ENCODE measurements at places on chromosomes 5 and 9. TPM values are rescaled to one million over a fixed set of nuclear protein-coding genes. Genes with fewer than 3 reads are reported as not detected.
A peak's percentile ranks its signal among the peaks of the same experiment; 100 is the strongest.

GRCh38 chr5:178206166-178207101 lies 2.1 kb downstream of the HNRNPAB start:
- peak overlapping the region; percentile 90 for H3K4me3 ChIP-seq
- peaks cover 33% of the 10 kb centered on the region for H3K36me3 ChIP-seq
- H3K27me3 ChIP-seq, result no peaks in the 10 kb centered on the region
- no peak for DNase-seq
- H3K4me1 ChIP-seq, result peaks cover 43% of the 10 kb centered on the region
- H3K27ac ChIP-seq, result peak overlapping the region; percentile 90

DNA sequence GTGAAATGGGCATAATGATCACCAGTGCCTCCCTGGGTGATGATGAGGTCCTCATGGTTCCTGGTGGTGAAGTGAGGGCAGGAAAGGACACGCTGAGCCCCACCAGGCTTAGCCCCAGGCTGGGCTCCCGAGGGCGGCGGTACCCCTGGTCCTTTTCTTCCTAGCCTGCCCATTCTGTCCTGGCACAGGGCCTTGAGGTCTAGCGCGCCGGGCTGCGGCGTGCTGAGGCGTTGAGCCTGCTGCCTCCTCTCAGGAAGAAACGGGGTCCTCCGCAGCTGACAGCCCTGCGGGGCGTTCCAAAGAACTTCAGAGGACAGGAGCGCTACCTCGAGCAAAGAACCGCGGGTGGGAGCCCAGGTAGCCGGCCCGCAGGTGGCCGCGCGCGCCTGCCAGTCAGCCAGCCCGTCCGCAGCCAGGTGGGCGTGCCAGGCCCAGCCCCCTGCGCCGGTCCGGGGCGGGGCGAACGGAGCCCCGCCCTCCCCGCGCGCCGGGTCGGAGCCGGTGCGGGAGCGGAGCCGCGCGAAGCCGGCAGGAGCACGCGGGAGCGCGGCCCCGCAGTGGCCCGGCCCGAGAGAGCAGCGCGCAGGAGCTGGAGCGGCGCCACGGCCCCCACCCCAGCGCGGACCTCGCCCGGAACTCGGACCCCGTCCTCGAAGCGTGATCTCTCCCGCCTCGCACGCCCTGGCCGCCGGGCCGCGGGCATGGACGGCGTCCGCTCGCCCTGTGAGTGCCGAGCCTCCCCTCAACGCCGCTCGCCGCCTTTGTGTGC lies at the start of gene WNK2:
WNK2 (plus strand) TSS at position 477 of the 769 bp plus-strand sequence. CDS start 791 bp downstream, outside the sequence.
- H3K4me1 ChIP-seq, result no peaks in the 10 kb centered on the region
- H3K27me3 ChIP-seq, result peaks cover 41% of the 10 kb centered on the region
- no peak for DNase-seq
- no peak within 1 kb of the TSS for H3K27ac ChIP-seq
- no peaks in the 10 kb centered on the region for H3K36me3 ChIP-seq

DNA sequence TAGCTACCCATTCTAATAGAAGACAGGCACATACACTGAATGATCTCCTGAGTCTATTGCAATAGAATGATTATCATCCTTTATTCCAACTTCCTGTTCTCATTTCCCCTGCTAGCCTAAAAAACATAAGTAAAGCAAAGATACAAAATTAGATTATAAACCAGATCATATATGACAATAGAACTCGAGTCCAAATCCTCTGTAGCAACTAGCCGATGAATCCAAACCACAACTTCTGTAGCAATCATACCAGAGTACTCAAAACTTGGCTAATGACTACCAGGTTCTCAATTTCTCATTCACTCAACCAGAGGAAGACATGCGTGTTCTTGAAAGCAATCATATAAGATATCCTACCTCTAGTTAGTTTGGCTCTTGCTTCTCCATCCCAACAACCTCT lies 622.1 kb downstream of the PSAT1 start:
- no peaks in the 10 kb centered on the region for H3K4me1 ChIP-seq
- H3K27me3 ChIP-seq, result no peaks in the 10 kb centered on the region
- H3K4me3 ChIP-seq, result no peak overlapping the region
- DNase-seq, result no peak
- no peaks in the 10 kb centered on the region for H3K36me3 ChIP-seq

GRCh38 chr5:106171708-106172107 lies 1499.0 kb downstream of the EFNA5 start:
- no peak overlapping the region for H3K27ac ChIP-seq
- no peak for DNase-seq
- H3K27me3 ChIP-seq, result no peaks in the 10 kb centered on the region
- H3K4me1 ChIP-seq, result no peaks in the 10 kb centered on the region

GRCh38 chr5:126482591-126482990 lies 59.4 kb downstream of the GRAMD2B start:
- no peaks in the 10 kb centered on the region for H3K4me1 ChIP-seq
- no peak for DNase-seq
- H3K27ac ChIP-seq, result no peak overlapping the region
- peaks cover 32% of the 10 kb centered on the region for H3K36me3 ChIP-seq
- no peaks in the 10 kb centered on the region for H3K27me3 ChIP-seq

DNA sequence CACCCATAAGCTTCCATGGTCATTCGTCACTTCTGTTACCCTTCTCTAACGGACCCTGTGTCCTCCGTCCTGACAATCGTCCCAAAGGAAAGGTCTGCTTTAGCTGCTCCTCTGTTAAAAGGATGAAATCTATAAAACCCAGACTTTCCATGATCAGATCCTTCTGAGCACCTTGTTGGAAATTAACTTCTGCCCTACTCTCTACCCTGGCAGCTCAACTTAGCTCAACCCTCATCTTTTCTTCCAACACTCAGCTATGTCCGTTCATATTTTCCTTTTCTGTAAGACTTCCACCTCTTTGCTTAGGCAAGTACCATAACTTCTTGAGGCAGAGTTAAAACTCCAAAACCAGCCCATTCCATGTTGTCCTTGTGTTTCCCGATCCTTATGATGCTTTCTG lies 205.4 kb downstream of the SPATA31A6 start:
- H3K4me1 ChIP-seq, result no peaks in the 10 kb centered on the region
- H3K27me3 ChIP-seq, result no peaks in the 10 kb centered on the region
- no peak for DNase-seq

DNA sequence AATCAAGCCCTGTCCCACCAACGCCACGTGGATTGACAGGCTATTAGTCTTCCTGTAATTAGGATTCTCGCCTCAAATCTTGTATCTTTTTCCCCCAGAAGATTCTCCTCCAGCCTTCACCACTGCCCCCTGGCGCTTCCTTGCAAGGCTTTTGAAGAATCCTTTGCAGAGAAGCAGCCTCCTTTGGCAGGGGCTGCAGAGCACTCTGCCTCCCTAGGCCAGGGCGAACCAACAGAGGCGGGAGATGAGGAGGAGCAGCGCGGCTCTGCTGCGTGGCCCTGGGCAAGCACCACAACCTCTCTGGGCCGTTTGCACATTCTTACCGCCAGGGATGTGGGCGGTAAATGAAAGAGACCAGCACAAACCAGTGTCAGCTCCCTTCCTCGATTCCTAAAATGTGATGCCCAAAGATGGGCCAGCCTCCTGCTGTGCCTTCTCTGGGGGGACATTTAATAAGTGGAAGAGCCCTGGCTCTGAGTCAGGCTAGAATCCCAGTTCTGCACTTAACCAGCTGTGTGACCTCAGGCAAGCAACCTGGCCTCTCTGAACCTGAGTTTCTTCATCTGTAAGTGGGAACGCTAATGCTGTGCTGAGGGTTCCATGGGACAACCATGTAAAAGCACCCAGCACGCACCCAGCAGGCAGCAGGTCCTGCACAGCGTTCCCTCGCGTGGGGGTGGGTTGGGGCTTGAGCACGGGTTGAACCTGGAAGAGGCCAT lies 128.6 kb downstream of the KCNIP1 start:
- peak overlapping the region; percentile 81 for H3K4me3 ChIP-seq
- no peaks in the 10 kb centered on the region for H3K36me3 ChIP-seq
- no peak for DNase-seq
- peaks cover 14% of the 10 kb centered on the region for H3K4me1 ChIP-seq
- peaks cover 13% of the 10 kb centered on the region for H3K27me3 ChIP-seq
- H3K27ac ChIP-seq, result no peak overlapping the region

GRCh38 chr5:174413567-174414314 lies 310.6 kb upstream of the MSX2 start:
- no peak overlapping the region for H3K27ac ChIP-seq
- no peak for DNase-seq
- no peaks in the 10 kb centered on the region for H3K36me3 ChIP-seq
- peaks cover 5% of the 10 kb centered on the region for H3K4me1 ChIP-seq
- H3K27me3 ChIP-seq, result peaks cover 49% of the 10 kb centered on the region
- no peak overlapping the region for H3K4me3 ChIP-seq

GRCh38 chr5:80608731-80609130 lies 38.7 kb upstream of the ANKRD34B start:
- no peak for DNase-seq
- H3K4me3 ChIP-seq, result no peak overlapping the region
- H3K27ac ChIP-seq, result no peak overlapping the region
- peaks cover 7% of the 10 kb centered on the region for H3K36me3 ChIP-seq

DNA sequence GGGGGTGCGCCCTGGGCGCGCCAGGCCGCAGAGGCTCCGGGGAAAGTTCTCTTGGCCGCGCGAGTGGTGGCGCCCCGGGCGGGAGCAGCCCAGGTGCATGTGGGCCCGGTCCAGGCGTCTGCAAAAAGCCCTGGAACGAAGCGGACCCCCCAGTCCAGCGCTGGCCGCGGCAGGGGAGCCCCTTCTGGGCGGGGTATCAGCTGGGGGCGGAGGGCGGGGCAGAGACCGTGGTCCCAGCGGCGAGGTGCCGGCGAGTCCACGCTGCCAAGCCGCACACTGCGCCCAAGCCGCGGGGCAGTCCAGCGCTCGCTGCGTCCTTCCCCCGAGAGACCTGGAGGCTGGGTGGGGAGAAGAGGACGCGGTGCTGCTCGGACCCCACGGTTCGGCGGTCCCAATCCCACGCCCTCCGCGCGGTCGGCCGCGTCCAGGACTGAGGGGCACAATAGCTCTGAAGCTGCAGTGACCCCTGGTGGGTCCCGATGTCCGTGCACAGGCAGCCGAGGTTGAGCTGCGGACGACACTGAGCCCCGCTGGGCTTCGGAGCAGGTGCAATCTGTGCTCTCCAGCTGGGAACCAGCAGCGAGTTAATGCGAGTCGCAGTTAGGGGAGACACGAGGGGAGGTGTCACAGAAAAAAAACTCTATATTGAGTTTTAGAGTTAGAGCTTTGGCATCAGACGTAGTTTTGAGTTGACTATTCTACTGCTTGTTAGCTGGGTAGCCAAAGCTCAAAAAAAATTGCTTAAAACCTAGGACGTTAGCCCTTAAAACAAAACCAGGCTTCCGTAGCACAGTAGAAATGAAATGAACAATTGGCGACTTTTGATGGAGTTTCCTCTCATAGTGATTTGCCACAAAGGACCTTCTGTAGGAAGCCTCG lies 1.1 kb upstream of the EPB41L4A start:
- peaks cover 19% of the 10 kb centered on the region for H3K27me3 ChIP-seq
- DNase-seq, result peak; percentile 71
- H3K36me3 ChIP-seq, result no peaks in the 10 kb centered on the region

GRCh38 chr9:130930132-130930803 lies 8.8 kb downstream of the FIBCD1 start:
- no peaks in the 10 kb centered on the region for H3K36me3 ChIP-seq
- H3K4me1 ChIP-seq, result no peaks in the 10 kb centered on the region
- no peak for DNase-seq
- peaks cover 23% of the 10 kb centered on the region for H3K27me3 ChIP-seq

DNA sequence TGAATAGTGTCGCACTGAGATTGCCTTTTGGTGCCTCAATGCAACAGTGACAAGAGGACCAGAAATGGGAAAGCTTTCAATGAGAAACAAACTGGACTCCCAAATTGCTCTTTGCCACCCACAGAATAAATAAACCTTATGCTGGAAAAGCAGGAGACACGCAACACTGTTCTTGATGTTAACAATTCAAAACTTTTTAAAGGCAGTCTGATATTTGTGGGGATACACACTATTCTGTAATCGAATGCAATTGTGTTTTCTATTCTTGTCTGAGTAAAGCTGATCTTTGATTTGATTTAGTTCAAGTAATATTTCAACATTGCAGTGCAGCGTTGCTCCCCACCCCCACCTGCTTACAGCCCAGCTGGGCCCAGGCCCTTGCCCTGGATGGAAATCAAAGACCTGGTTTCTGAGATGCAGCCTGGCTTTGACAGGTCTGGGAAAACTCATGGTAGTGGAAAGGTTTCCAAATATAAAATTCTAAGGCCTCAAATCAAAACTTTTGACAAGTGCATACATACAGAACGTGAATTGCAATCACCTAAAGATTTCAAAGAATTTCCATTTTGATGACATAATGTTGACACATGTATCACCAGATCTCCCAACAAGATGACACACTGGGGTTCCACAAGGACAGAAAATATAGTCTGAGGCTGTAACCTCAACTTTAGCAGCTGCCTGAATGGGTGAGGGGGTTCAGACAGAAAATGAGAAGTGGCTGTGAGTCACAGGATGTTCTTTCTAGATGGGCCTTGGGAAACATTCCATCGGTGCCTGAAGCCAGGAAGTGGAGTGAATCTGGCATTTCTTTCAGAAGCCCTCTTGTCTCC lies 55.1 kb downstream of the ABCA1 start:
- H3K27ac ChIP-seq, result no peak overlapping the region
- no peaks in the 10 kb centered on the region for H3K27me3 ChIP-seq
- no peak overlapping the region for H3K4me3 ChIP-seq
- no peaks in the 10 kb centered on the region for H3K4me1 ChIP-seq

- H3K27ac ChIP-seq, result no peak overlapping the region
- peaks cover 24% of the 10 kb centered on the region for H3K4me1 ChIP-seq
- no peak overlapping the region for H3K4me3 ChIP-seq
- H3K27me3 ChIP-seq, result no peaks in the 10 kb centered on the region
- DNase-seq, result no peak
Measured at GRCh38 chr5:77751328-77752023, 24.7 kb downstream of the TBCA start.

GRCh38 chr5:104606258-104606829 lies 1043.8 kb upstream of the NUDT12 start:
- no peaks in the 10 kb centered on the region for H3K27me3 ChIP-seq
- no peak overlapping the region for H3K27ac ChIP-seq
- H3K4me3 ChIP-seq, result no peak overlapping the region
- H3K4me1 ChIP-seq, result no peaks in the 10 kb centered on the region
- no peaks in the 10 kb centered on the region for H3K36me3 ChIP-seq

- peaks cover 34% of the 10 kb centered on the region for H3K4me1 ChIP-seq
- H3K27ac ChIP-seq, result no peak overlapping the region
- no peak overlapping the region for H3K4me3 ChIP-seq
- no peak for DNase-seq
- H3K27me3 ChIP-seq, result no peaks in the 10 kb centered on the region
Measured at GRCh38 chr9:77907585-77907984, 124.0 kb downstream of the GNAQ start.

DNA sequence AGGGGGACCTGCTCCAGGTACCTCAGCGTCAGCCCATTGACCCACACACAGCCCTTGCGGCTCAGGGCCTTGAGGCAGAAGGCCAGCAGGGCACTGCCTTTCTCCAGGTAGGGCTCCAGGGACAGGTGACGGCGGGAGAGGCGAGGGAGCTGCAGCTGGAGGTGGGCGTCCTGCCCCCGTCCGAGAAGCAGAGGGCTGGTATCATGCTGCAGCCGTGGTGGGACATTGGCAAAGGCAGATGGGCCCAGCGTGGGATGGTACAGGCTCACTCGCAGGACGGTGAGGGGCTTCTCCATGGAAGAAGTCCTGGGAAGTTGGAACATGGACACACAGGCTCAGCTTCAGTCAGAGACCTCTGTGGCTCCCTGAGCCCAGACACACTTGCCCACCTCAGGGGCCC lies 2.5 kb upstream of the DCANP1 start:
- no peak for DNase-seq
- H3K4me3 ChIP-seq, result no peak overlapping the region
- no peak overlapping the region for H3K27ac ChIP-seq
- no peaks in the 10 kb centered on the region for H3K36me3 ChIP-seq
- H3K27me3 ChIP-seq, result peaks cover 14% of the 10 kb centered on the region

Gene IFNA2
- total RNA-seq, result not detected

Gene IRX1
- total RNA-seq, result not detected

Gene FGD3
- total RNA-seq, result 43.3 TPM

Gene C5orf52
- not detected for total RNA-seq

Gene GARIN3
- total RNA-seq, result not detected

Gene OLFM1
- not detected for total RNA-seq
